A172 (cell line): ENCODE measurements at places on chromosomes 3 and 15.

DNA sequence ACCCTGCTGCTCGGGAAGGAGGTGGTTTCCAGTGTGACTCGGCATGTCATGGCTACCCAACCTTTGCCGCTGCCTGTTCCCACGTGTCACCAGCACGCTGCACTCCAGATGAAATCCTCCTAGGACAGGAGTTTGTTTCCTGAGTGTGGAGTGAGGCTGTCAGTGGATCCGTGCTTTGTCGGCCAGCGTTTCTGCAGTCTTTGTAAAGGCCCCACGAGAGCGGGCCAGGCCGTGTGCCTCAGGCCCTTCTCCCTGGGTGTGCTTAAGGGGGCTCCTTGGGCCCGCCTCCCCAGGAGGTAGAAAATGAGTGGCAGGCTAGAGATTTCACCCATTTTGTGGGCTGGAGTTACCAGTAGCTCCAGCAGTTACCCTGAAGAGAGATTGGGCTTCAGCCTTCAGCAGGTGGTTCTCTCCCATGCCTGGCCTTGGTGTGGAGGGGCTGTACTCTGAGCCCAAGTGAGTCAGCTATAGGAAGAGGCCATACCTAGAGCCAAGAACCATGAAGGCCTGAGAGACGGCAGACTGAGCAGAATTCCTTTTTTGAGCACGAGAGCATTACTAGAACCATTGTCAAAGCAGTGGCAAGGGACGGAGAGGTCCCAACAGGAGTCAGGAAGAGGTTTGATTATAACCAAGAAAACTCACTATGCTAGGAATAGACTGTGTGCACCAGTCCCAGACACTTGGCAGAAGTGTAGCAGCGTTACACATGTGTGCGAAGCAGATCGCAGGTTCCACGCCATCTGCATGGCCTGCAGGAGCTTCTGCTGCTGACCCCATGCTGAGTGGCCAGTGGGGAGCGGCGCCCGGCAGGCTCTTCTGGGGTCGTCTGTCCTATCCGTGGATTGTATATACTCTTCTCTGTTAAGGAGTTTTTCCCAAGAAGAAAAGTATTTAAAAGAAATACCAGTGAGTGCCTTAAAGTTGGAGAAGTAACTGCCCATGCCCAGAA lies 14.5 kb downstream of the MAP6D1 start:
- DNase-seq = no peak

DNA sequence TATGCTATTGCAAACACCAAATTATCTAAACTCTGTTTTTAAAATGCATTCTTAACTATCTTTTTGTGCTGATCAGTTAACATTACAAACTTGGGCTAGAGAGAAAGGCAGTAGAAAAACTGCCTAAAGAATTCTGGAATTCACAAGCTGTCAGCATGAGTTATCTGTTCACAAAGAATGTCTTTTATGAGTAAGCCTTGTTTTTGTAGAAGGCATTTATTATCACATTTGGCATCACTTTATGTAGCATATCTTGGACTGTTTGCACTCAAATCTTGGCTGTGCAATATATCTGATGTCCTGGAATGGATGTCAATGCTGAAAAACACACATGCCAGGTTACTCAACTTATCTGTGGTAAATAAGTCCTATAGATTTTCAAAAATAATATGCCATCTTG lies 15.5 kb upstream of the BCHE start:
- DNase-seq = peak; percentile 69

GRCh38 chr3:18241837-18242236 lies 183.3 kb downstream of the SATB1 start:
- no peak for DNase-seq

- no peak for DNase-seq
Observed at GRCh38 chr3:182052757-182053156, 341.0 kb downstream of the SOX2 start.
